ENCODE measurements at places on chromosomes 13 and 19.

DNA sequence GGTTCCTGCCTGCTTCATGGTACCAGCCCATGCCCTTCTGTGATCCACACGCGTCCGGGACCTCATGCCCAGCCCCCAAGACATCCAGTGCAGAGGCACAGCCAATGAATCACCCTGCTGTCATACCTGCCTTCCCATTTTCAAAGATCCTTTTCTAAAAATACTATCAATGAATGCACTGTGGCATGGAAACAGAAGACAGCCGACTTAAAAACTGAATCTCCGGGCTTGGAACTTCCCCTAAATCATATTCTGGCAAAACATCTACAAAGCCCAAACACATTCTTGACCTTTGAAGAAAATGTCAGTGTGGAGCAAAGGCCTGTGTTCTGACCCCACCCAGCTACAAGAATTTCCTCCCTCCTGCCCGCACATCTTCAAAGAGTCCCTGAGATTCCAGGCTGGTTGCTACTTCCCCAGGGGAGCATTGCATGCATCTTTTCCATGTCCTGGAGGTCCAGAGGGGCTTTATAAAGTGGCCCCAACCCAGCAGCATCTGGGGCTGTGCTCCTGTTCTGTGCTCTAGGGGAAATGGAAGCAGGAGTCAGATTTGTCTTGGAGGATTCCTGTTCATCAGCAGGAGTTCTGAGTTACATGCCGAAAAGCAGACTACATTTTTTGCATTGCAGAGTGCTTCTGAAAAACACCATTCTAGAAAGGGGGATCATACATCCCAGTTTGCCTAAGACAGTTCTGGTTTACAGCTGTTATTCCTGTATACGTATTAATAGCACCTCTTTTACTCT is 135.2 kb downstream of the USP12 start:
- DNase-seq, result no peak

DNA sequence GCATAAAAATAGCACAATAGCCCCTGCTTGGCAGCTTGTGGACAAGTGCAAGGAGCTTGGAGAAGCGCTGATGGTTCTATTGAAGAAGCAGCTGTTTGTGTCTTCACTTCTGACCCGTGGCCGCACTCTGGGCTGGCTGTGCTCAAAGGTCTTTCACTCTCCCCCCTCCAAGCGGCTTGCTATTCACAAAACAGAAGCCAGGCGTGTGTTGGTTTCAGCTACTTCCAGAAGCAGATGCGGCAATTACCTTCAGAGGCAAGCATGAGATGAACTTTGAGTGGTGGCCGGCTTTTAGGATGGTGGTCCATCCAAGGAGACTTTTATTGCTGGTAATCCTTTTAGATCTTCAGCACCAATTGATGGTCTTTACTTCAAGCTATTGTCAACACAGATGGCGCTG is 188.5 kb upstream of the ARGLU1 start:
- no peak for DNase-seq

DNA sequence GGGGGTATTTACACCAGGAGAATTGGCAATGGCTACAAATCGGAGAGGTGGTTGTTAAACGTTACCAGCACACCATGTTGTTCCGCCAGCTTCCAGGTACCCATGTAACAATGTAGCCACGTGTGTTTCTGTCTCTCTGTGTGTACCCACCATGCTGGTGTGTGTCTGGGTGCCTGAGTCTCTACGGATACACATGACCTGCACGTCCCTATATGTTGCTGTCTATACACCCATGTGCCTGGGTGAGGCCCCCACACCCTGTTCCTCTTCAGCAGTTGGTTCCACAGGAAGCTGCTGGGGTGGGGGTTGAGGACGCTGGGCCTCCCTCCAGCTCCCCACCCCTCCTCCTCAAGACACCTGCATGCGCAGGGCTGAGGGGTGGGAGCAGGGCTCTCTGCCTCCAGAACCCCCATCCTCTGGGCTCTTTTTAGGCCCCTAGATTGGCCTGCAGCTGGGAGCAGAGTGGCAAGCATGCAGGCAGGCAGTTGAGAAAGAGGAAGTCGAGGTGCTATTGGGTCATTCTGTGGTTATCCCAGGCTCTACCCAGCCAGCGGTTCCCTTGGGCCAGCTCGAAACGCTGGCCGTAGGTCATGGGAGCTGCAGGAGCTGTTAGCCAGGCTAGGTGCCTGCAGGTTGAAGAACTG is at the start of gene ARHGEF18:
Gene ARHGEF18, plus strand, starts transcription at position 351 of the 644 bp plus-strand sequence. CDS start 13,954 bp downstream, outside the sequence.
- DNase-seq, result no peak

DNA sequence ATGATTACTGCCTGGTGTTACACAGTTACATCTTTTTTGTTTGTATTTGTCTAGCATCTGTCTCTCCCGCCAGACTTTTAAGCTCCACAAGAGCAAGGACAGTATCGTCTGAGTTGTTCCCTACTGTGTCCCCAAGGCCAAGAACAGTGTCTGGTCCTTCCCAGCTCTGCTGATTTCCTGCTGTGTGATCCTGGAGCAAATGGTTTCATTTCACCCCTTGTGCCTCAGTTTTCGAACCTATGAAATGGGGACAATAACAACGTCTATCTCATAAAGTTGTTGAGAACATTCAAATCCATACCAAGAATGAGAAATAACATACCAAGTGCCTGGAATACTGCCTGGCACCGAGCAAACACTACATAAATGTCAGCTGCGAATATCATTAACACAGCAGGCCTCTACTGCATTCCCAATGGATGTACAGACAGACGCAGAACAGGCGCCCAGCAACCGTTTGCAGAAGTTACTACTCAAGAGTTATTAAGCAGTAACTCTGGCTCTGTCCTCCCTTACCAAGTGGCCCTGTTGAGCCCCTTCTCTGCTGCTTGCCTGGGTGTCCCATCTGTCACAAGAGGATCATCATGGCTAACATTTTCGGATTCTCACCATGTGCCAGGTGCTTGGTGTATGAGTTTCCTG is 11.4 kb downstream of the XRCC1 start:
- no peak for DNase-seq

DNA sequence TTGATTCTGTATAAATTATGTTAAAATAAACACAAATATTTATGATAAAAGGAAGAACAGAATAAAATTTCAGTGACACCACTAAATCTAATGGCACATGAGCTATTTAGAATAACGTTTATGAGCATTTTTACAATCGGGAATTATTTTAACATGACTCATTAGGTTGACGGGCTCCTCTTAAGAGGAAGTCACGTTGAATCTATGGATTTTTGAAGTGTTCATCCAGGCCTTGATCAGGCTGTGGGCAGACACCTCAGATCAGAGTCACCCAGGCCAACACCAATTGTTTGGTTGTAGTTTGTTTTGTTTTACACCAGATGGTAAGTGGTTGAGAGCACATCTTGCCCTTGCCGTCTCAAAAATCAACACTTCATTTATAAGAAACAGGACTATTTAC is 257.8 kb downstream of the FOXO1 start:
- DNase-seq, result peak; percentile 78

DNA sequence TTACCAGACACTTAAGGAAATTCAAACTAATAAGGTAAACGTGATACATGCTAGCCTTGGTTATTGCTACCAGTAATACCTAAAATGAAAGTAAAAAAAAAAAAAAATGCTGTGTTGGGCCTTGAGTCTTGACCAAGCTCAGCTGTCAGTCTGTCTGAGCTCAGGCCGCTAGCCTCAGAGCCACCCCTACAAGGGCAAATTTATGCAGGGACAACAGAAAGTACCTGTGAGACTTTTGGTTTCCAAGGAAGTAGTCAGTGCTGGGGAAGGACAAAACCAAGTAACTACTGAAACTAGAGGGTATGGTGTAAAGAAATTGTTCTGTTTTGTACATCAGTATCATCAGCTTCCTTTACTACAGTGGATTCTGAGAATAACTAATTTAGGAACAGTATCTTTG is 134.3 kb upstream of the SLITRK5 start:
- DNase-seq, result no peak

DNA sequence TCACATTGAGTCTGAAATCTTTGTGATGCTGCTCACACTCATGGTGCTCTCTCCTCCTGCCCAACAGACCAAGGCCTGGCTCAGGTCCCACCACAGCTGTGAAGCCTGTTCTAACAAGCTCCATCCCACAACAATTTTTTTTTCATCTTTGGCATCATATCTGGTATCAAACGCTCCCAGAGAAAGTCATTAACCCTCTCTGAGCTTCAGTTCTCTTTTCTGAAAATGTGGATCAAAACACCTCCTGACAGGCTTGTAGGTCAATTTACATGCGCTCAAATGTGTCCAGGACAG is 224.4 kb downstream of the LACC1 start:
- no peak for DNase-seq

DNA sequence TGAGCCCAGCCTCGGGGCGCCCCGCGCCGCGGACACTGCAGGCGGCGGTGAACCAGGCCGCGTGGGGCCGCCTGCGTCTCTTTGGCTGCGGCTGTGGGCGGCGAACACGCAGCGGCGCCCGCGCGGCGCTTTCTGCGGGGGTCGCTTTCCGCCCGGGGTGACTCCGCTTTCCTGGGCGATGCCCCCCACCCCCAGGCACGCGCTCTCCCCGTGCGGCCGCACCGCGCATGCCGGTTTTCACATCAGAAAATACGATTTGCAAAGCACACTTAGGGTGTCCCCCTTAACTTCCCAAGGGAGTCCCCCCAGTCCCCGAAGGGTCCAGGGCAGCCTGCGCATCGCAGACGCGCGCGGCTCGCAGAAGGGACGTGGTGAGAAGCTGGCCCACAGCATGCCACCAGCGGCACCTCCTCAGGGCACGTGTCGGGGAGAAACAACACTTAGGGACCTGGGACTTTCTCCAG is 5.3 kb downstream of the F7 start:
- DNase-seq, result no peak

Data from foreskin fibroblast (primary cell).